ENCODE measurements at places on chromosomes 7 and 10.

DNA sequence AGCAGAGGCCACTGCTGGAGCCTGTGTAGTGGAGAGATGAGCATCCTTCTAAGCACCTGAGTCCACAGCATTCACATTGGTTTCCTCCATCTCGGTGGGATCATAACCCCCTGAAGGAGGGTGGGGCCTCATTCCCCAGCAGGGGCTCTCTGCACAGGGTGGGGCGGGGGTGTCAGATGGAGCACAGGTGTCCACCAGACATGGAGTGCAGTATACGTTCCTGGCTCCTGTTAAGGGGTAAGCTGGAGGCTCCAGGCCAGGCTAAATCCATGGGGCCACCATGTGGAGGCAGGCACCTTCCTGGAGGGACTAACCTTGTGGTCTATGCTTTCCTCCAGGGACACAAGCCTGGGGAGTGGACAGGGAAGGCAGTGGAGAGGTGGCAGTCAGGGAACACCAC, 252.6 kb downstream of the GRID1 start:
- no peak for DNase-seq

- no peak for DNase-seq
Measured at GRCh38 chr7:156968183-156968582, 18.7 kb downstream of the NOM1 start.

DNA sequence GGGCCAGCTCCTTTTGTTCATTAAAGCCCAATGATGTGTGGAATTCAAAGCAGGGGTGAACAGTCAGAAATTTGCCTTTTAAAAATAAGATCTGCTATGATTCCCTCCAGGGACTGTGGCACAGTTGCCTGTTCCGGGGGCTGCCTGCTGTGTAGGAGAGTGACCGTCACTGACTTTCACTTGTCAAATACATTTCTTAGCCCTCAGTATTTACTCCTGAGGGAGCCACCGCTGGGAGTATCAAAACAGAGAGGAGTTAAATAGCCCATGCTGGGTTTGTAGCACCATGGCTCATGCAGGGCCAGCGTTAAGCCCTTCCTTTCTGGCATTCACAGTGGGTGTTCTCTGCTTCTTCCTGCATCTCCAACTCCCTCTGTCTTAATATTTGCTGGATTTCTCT, 897.8 kb downstream of the SORCS3 start:
- DNase-seq: no peak

- DNase-seq: no peak
Measured at GRCh38 chr10:49762566-49762877, 399 bp upstream of the OGDHL start.

DNA sequence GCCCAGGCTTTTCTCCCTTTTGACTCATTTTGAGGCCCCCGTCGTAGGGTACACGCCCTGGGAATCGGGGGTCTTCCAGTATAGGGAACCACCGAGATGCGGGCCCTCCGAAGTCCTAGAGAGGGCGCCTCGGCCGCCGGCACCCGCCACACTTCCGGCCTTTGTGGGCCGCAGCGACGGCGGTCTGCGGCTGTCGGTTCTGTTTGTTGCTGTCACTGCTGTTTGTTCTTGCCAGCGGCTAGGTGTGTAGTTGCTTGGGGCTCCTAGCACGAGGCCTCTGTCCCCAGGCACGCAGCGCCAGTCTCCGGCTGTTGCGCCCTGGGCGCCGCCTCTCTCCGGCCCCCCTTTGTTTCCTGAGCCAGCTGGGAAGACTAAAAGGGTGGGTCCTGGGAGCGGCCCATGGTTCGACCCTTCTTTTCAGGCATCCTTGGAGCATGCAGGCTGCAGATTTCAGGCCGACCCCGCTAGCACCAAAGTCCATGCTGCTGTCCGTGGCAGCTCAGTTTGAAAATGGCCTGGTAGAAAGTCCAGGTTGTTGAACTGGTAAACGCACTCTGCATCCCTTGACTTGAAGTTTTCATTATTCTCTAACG, 17.8 kb upstream of the ZKSCAN1 start:
- no peak for DNase-seq

DNA sequence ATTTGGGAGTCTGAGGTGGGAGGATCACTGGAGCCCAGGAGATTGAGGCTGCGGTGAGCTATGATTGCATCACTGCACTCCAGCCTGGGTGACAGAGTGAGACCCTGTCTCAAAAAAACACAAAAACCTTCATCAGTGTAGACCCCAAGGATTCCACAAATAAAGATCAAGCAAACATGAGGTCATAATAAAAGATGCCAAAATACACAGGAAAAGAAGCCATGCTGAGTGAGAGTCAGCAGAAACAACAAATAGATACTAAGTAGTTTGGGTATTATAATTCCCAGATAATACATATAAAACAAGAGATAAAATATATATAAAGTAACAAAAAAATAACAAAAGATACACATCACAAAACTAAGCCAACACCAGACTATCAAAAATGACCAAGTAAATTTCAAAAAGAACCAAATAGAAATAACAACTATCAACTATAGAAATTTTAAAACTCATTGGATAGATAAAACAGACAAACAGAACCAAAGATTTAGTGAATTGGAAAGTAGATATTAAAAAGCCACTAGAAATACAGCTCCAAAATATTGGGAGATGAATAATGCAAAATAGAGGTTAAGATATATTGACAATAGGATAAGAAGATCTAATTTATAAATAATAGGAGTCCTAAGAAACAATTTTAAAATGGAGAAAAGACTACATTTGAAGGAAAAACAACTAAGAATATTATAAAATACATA, 48.9 kb upstream of the FHIP2A start:
- DNase-seq: no peak

DNA sequence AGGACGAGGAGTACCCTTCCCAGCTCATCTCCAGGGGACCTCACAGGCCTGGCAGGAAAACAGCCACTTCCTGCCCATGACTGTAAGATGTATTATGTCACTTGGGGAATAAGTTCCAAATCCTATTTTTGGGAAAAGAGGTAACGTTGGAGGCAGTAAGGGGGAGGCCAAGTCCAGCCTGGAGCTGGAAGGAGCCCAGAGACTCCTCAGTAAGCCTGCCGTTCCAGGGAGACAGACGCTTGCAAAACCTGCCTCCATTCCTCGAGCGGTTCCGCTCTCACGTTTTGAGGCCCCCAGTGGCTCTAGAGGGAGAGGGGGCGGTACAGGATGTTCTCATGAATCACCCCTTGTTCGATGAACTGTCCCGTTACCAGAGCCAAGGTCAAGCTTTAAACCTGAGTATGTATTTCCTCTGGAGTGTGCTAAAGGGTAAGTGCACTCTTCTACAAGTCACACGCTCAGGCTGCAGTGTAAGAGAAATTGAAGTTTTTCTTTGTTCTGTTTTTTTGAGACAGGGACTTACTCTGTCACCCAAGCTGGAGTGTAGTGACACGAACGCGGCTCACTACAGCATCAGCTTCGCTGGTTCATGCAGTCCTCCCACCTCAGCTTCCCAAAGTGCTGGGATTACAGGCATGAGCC, 45.5 kb upstream of the CYTH3 start:
- no peak for DNase-seq

- DNase-seq: no peak
Measured at GRCh38 chr10:47376522-47377220, 7.4 kb downstream of the ZNF488 start.

DNA sequence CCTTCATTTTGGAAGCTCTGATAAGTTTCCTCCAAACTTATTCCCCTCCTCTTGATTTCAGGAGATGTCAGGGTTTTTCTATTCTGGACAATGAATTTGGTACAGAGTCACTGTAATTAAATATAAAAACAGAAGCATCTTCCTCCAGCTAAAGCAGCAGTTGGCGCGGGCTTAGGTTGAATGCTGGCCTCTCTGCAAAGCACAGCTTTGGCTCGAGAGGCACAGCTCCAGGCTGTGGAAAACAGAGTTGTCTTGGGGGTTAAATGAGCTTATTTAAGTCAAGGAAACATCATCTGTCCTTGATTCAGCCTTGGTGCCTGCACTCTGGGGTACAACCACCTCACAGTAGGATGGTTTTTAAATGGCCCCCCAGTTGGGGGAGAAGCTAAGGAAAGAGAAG, 35.0 kb upstream of the PDCD4 start:
- DNase-seq: no peak

DNA sequence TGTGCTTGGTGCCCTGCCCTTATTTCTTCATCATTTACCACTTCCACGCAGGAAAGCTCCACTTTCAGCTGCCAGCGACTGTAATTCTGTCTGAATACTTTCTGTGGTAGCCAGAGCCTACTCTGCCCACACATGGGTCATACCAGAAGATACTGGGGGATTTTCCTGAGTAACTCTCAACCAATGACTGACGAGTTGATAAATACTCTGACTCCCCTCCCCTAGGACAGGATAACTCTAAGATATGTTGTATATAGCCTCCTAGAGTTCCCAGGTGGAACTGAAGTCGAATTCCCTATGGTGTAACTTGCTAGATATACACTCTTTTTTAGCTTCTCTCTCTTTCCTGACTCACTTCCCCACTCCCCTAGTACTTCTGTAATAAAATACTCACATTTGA, 29.8 kb downstream of the SEM1 start:
- DNase-seq: no peak

DNA sequence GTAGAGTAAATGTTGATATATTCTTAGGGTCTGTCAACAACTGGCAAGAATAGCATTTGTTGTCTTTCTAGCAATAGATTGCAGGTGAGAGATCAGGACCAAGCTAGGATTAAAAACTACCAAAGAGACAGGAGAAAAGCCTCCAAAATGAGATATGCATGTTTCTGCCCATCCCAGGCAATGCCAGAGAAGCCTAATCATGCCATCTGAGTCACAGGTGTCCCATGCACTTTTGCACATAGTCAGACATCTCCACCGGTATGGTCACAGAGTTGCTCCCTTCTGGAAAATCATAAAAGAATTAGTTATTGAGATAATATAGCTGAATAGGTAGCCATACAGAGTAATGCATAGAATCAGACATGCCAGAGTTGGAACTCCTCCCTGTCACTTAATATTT, 50.6 kb downstream of the PDK4 start:
- DNase-seq: no peak

- DNase-seq: no peak
Measured at GRCh38 chr10:88705958-88706357, at the start of gene LIPK. TSS of gene LIPK (plus strand) at chr10:88706249. CDS start at chr10:88724544, 18,295 bp downstream.

DNA sequence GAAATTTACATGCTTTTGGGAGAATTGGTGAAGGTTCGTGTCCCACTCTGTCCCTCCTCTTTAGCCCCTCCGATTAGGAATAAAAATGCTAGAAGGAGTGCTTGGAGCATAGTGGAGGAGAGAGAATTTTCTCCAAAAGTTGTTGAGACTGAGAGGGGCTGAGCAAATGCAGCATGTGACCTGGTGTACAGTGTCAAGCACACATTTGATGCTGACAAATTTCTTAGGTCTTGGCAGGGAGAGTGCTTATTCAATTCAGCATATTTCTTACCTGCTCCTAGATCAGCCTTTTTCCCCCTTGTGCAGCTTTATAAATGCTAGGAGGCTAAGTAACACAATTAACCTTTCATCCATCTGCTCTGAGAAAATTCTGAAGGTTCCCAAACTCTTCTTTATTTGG, 189.0 kb downstream of the GALNT17 start:
- DNase-seq: no peak
